ENCODE measurements at places on chromosomes 16 and 17.

DNA sequence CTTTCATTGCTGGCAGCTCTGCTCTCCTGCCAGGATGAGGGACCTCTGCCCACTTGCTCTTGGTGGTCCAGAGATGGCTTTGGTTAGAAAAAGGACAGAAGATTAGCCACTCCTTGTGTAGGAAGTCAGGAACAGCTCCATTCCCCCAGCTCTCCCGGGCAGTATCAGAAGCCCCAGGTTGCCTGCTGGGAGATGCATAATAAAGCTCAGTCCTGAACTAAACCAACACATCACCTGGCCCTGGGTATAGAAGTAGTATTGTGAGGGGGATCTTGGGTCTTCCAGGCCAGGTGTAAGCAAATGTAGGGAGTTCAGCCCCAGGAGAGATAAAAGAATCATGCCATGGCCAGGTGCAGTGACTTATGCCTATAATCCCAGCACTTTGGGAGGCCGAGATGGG lies 52.4 kb downstream of the NEUROD2 start:
- DNase-seq = no peak

DNA sequence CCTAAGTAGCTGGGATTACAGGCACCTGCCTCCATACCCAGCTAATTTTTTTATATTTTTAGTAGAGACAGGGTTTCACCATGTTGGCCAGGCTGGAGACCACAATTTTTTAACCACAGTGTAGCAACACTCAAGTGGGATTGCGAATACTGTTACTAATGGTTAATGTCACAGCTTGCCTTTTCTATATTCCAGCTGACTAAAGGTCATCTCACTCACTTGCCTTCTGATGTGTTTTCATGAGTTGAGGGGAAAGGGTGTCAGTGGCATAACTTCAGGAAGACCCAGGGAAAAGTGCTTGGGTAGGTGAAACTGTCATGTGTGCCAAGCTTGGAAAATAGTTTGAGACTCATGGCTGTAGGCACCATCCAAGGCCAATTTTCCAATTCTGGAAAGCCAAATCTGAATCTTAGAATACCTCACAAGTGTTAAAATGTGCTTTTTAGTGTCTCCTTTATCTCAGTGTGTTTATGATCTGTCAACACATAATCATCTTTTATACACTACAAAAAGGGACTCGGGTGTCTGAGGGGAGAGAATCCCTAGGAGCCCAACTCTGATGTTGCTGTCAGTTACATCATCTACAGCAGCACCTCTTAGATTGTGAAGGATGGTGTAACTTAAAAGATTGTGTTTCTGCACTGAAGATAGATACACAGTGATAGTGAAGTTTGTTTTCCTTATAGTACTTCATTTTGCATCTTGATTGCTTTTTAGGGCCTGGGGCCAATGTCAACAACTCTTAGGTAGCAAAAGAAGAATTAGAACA lies 27.1 kb downstream of the OGFOD1 start:
- no peak for DNase-seq

DNA sequence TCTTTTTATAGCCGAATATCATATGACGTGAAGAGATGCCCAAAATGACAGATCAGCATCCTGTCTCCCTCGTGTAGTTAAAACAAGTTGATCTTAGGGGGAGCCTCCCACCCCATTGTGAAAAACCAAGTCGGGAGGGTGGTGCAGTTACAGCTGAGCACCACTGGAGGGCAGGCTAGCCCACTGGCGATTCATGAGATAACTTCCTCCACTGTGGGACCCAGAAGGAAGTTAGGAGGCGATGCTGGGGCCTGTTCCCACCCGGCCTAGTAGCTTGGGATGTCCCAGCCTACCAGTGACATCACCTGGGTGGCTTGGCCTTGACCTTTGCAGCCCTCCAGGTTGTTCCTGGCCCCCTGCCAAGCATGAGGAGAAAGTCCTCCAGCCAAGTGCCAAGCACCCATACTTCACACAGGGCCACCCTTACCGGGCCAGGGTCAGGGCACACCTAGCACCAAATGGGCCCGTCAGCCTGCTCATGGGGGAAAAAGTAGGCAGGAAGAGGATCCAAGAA lies 8.1 kb upstream of the CPNE2 start:
- DNase-seq = no peak

- no peak for DNase-seq
Observed at GRCh38 chr17:17766077-17766743, 70.6 kb downstream of the SREBF1 start.

- DNase-seq = no peak
Observed at GRCh38 chr17:81517339-81518112, 4.9 kb upstream of the ACTG1 start.

DNA sequence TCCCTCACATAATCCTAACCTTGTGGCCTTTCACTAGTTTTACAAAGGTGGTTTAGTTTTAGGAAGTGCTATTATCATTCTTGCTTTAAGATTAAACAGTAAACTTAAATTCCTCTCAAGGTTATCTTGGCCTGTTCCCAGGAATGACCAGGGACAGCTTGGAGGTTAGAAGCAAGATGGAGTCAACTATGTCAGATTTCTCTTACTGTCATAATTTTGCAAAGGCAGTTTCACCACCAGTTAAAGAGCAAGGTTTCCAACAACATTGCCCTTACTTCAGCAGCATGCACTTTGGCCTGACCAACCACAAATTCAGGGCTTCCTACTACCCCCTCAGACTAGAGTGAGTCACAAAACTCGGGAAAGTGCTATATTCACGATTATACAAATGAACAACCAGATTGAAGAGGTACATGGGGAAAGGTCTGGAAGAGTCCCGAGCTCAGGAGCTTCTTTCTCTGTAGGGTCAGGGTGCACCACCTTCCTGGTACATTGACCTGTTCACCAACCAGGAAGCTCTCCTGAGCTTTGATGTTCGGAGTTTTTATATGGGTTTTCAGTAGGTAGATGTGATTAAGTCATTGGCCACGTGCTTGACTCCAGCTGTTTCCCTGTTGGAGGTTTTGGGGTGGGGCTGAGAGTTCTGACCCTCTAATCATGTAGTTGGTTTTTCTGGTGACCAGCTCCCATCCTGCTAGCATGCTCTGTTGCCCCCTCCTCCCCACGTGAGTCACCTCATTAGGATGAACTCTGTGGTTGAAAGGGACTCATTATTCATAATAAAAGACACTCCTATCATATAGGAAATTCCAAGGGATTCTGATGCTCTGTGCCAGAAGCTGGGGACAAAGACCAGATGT lies 19.4 kb downstream of the RHOT1 start:
- no peak for DNase-seq

DNA sequence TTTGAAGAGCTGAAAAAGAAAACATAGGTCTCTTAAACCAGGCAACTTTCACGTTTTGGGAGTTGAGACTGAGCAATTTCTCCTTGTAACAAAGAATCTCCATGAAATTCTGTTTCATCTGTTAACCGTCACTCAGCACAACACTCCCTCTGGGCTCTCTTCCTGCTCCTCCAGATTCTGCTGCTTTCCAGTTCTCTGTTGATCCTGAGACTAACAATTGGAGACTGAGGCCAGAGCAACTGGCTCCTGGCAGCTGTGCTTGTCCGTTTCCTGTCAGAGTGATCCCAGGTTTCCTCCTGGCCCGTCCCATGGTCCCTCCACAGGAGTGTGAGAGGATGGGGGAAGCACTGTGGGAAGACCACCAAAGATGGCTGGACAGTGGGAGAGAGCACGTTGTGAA lies 32.5 kb downstream of the IST1 start:
- no peak for DNase-seq

DNA sequence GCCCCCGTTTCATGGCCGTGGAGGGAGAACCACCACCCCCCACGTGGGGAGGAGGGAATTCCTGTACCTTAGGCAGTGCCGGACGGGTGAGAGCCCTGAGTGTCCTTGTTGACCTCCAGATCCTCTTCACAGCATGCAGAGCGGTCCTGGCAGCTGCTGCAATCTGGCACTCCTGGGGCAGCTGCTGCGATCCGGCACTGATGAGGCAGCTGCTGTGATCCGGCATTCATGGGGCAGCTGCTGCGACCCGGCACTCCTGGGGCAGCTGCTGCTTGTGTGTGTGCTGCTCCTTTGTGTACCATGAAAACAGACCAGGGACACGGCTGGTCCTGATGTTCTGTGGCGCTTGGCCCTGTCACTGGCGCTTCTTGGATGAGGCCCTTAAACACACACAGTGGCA lies 12.8 kb downstream of the ZNF778 start:
- DNase-seq = no peak

GRCh38 chr17:3972931-3973330 lies 8.7 kb upstream of the ATP2A3 start:
- no peak for DNase-seq

- DNase-seq = no peak
Observed at GRCh38 chr16:55557186-55557585, 9.3 kb upstream of the CAPNS2 start.

DNA sequence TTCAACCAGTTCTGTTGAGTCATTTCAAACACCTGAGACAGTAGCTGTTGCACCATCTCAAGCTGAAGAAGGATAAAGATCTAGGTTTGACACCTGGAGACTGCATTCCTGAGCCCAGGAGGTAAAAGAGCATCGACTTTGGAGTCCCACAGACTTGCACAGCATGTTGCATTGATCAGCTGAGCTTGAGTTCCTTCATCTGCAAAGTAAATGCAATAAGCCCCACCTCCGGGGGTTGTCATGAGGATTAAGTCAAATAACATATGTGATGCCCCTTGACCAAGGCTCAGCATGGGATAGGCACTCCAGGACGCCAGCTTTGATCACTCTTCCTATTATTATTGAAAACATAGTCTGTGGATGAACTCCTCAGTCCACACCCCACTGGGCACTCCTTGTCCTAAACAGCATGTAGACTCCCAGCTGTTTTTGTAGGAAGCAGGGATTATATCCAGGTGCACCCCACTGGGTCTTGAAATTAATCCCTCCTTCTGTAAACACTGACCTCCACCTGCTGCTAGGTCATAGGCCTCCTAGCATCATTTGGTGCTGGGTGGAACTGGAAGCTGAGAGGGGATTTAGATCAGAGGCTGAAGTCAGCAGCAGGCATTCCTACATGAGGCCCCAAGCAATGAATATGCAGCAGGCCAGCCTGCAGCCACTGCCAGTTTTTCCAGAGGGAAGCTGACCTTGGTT lies 259.0 kb downstream of the HS3ST4 start:
- no peak for DNase-seq

DNA sequence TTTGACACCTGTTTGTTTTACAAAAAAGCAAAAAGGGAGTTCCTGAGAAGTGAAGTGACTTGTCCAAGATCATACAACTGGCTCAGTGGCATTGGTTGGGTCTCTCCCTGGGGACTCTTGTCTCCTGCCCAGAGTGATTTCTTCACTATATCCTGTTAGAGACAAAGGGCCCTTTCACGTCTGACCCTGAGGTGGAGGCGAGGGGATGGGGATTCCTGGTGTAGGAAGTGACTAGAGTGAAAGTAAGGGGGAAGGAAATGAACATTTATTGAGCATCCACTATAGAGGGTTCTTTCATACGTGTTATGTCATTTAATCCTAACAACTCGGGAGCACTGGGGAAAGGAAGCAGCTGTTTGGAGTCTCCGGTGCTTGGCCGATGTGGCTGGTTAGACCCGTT lies 9.0 kb downstream of the ITGB3 start:
- DNase-seq = no peak

- no peak for DNase-seq
Observed at GRCh38 chr17:61275395-61275794, 124.2 kb upstream of the TBX2 start.

GRCh38 chr16:88514526-88515232 lies 55.5 kb upstream of the ZC3H18 start:
- no peak for DNase-seq

DNA sequence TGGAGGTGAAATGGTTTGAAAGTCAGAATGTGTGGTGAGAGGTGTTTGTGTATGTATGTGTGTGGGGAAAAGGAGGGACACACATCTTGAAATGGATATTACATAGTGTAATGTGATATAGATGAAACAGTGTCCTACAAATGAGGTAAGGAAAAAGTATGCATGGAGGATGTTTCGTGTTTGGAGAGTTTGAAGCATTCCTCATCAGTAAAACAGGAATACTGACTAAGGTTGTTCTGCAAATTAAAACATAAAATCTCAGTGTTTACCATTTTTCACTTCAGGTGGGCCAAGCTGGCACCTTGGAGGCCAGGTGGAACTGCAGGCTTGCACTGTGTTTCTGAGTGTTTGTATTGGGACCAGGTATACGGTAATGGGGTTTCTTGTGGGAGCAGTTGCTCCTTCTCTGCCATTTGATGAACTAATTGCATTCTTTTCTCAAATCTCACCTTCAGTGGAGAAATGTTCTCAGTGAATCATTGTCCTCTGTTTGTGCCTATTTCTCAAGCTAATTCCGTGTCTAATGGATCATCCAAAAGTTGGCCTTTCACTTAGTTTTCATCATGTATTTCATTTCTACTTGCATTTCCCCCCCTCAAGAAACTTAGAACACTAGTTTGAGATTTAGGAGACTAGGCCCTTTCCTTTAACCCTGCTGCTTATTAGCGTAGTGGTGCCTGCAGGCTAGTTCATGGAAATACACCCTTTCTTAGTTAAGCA lies 8.2 kb upstream of the TBKBP1 start:
- DNase-seq = no peak

DNA sequence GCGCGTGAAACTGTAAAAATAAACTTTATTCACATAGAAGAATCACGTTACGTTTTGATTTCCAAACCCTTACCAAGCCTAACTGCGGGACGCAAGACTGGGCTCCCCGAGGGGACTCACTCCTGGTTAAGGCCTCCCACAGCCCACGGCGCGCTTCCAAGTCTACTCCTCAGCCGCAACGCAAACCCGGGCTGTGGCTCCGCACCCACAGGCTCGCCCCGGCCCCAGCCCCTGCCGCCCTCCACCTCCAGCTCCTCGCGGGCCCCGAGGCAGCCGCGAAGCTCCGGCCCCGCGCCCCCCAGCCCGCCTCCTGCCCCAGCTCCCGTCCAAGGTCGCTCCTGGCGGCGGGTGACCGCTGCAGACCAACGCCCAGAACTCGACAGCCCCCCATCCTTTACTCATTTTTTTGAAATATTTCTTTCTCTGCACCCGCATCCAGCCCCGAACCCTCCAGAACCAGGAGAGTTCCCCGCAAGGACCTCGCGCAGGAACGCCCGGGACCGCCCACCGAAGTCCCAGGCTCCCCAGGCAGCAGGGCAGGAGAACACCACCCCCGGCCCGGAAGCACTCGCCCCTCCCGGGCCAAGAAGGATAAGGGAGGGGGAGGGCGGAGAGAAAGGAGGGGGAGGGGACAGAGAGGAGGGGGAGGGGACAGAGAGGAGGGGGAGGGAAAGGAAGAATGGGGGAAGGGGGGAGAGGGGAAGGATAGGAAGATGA lies 912 bp downstream of the USP22 start:
- DNase-seq = peak; percentile 50

- peak; percentile 85 for DNase-seq
Observed at GRCh38 chr16:80167657-80168390, 373.0 kb upstream of the DYNLRB2 start.

DNA sequence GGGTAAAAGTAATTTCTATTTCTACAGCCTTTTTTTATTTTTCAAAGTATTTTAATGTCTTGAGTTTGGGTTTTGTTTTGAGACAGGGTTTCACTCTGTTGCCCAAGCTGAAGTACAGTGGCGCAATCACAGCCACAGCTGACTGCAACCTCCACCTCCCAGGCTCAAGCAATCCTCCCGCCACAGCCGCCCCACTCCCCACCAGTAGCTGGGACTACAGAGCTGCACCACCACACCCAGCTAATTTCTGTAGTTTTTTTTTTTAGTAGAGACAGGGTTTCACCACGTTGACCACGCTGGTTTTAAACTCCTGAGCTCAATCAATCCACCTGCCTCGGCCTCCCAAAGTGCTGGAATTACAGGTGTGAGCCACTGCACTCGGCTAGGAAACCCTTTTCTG lies 44.0 kb downstream of the TUBD1 start:
- DNase-seq = no peak

Measured in NCI-H187 (cell line).